ENCODE measurements at places on chromosomes 11 and 22.

DNA sequence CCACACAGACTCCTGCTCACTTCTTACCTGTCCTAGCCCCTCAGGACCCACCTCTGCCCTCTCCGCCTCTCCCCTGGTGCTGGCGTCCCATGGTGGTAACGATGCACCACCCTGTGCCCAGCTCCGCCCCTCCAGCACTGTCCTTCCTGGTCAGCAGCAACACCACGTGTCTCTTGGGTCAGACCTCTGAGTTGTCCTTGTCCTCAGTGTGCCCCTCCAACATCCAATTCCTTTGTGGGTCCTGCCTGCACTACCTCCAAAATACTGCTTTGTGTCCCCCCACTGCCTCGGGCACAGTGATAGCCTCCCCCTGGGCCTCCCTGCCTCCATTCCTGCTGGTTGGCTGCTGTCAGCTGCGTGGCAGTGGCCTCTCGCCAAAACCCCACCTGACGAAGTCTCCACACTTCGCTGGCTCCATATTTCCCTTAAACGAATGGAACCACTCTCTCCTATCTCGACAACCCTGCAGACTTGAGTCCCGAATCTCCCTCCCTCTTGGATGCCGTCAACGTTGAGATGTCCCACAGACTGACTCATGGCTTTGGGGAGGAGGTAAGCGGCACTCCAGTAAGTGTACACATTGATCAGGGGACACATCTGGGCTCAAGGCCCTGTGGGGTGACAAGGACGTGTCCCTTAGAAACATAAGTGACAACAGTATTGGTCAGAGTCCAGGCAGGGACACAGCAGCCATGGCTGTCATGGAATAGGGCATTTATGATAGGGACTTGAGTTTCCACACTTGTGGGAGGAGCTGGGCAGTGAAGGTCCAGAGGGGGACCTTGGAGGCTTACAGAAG is 42.8 kb downstream of the SHISAL1 start:
- no peak for DNase-seq

DNA sequence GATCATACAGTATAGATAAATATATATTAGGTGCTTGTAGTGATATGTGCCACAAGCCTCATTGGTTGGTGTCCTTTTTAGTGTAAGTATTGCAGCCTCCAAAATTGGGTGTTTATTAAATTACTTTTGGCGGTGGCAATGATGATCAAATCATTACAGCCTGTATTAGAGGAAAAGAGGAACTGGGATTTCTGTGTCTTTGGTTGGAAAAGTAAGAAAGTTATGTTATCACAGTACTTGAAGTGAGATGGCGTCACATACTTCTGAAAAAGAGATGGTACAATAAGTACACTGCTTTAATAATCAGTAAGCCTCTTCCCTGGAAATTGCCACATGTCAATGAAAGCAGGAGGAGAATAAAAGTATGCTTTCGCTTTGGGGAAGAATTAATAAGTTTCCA is 523 bp upstream of the MPZL3 start:
- DNase-seq, result no peak

DNA sequence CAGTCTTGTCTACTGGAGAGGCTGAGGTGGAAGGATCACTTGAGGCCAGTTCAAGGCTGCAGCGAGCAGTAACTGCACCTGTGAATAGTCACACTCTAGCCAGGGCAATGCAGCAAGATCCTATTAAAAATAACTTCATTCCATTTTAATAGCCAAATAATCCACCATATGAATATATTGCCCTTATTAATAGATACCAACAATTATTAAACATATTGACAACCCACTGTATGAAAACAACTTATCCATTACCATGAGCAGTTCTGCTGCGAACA is 10.4 kb downstream of the GATD1 start:
- no peak for DNase-seq

GRCh38 chr11:112042161-112042960 is 17.2 kb downstream of the DLAT start:
- DNase-seq, result no peak

DNA sequence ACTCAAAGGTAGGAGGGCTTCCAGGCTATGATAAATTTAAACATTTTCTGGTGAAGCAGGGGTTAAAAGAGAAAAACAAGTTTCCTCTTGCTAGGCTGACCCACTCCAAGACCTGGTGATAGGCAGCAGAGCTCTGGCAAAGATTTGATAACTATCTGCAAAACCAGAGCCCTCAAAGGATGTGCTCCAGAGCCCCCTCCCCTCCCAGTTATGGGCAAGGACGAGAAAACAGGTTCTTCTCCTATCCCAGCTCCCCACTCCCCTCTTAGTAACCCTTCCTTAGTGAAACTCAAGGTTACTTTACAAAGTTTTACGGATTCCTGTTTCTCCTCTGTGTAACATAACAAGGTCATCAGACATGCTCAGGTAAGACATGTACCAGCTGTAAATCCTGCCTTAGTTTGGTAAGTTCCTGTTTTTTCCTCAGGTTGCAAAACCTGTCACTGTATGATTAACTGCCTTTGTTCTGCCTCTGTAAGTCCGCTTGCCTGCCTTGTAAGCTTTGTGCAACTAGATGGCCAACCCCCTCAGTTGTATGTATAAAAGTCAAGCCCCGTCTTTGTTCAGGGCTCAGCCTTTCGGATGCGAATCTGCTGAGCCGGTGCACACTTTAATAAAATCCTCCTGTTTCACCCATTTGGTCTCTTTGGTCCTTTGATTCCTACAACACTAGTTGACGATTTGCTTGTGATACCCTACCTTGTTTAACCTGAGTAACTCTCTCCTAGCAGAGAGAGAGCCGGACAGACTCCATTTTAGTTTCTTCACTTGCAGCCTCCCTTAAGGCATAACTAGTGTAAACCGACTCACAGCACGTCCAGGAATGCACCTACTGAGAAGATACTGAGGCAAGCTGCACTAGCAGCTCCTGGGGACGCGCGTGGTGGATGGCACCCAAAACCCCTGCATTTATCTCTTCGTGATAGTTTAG is 13.9 kb downstream of the APOBEC3H start:
- no peak for DNase-seq

- peak; percentile 60 for DNase-seq
Observed at GRCh38 chr22:38754751-38755154, 1.0 kb downstream of the SUN2 start.

DNA sequence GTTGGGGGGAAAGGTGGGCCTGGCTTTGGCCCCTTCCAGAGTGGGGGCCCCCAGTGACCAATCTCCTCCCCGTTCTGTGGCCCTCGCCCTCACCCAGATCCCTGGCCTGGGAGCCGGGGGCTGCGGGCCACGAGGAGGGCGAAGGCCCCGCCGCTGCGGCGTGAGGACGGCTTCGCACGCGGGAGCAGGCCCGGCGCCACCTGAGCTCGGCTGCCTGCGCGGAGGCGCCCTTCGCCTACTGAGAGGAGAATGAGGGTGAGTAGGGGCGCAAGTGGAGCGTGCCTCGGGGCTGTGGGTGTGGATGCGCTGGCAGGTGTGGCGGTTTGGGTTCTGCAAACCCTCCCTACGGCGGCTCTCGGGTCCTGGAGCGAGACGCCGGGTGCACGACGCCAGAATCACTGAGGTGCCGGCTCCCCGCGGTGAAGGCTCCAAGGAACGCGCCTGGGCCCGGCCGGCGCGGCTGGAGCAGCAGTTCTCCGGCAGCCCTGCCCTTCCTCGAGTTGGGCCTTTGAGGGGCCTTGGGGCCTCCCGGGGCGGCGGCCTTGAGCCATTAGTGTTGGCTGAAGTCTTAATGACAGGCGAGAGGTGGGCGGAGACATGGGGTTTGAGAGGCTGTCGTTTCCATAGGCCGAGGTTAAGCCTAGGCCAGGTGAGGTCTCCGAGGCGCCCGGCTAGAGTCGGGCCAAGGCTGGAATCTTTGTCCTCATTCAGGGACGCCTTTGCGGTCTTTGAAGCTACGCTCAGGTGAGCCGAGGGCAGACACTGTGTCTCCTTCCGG is 65.3 kb downstream of the CTTN start:
- DNase-seq, result no peak

DNA sequence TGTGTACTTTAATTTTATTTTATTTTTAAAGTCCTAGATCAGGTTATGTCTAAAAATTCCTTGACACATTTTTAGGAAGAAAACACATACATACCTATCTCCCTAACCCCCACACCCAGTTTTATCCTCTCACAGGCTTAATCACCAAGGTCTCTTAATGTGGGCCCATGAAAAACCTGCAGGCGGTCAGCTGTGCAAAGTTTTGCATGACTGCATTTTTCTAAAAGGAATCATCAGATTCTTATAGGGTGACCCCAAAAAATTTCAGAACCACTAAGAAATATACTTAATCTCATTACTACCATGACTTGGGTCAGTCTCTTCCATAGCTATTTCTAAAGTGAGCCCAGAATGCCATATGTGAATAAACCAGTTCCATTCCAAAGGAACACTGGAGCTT is 19.8 kb downstream of the SAA1 start:
- DNase-seq, result no peak

- DNase-seq, result peak; percentile 23
Observed at GRCh38 chr11:125070699-125071254, 7.7 kb downstream of the SLC37A2 start.

GRCh38 chr11:4830909-4831308 is 9.8 kb downstream of the OR51F2 start:
- DNase-seq, result no peak

GRCh38 chr11:76321340-76321739 is 59.6 kb downstream of the THAP12 start:
- no peak for DNase-seq

DNA sequence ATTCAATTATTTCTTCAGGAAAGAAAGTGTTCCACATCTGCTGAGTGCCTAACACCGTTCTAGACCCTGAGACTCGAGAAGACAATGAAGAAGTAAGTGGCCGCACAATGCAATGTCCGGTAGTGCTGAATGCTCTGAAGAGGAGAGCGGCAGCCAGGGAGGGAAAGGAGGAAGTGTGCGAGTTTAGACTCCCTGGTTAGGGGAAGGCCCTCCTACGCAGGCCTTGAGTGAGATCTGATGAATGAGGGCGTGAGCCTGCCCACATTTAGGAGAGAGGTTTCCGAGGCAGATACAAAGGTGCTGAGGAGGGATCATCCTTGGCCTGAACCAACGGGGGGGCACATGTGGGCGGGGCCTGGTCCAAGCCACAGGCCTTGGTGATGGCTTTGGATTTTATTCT is 558.6 kb downstream of the NTM start:
- DNase-seq, result no peak

DNA sequence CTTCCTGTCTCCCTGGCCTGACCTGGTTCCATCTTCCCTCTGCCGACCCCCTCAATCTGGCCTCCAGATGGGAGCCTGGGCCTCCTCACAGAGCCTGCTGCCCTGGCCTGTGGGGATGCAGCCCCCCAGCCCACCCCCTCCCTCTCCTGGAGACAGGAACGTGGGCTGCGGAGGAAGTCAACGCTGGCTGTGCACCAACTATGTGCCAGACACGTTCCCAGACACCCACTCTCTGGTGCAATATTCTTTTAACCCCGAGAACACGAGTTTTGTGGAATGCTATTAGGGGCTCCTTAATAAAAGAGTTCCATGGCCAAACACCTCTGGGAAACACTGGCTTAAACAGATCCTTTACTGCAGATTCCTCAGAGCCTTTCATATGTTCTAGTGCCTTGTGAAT is 15.9 kb downstream of the WNT11 start:
- no peak for DNase-seq

- no peak for DNase-seq
Observed at GRCh38 chr11:47940904-47941649, 39.3 kb upstream of the PTPRJ start.

- DNase-seq, result no peak
Observed at GRCh38 chr11:131204765-131205380, 165.5 kb upstream of the NTM start.

- DNase-seq, result no peak
Observed at GRCh38 chr11:112128483-112129121, 35.3 kb downstream of the IL18 start.

DNA sequence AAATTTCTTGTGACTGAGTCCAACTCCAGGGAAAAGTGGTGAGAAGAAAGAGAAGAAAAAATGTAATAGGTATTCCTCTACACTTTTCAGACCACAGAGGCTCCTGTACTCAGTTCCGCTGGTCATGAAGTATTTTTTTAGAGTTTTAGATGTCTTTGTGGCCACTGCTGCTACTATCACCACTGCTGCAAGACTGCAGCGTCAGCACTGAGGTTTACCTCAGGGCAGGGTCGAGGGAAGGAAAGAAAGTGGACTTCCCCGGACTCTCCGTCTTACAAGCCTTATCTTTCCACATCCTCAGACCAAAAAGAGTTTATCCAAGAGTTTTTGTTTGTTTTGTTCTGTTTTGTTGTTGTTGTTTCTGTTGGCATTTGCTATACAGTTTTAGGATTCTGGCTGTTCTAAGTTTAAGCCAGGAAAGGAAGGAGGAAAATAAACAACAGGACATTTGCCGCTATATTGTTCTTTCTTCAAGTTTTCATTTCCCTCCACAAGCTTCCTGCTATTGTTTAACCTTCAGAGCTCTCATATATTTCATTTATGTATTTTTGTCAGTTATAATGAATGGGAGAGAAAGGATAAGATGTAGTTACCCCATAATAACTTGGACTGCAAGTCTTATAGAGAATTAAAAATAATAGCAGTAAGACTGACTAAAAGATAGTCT is 919.3 kb downstream of the NTM start:
- DNase-seq, result no peak

DNA sequence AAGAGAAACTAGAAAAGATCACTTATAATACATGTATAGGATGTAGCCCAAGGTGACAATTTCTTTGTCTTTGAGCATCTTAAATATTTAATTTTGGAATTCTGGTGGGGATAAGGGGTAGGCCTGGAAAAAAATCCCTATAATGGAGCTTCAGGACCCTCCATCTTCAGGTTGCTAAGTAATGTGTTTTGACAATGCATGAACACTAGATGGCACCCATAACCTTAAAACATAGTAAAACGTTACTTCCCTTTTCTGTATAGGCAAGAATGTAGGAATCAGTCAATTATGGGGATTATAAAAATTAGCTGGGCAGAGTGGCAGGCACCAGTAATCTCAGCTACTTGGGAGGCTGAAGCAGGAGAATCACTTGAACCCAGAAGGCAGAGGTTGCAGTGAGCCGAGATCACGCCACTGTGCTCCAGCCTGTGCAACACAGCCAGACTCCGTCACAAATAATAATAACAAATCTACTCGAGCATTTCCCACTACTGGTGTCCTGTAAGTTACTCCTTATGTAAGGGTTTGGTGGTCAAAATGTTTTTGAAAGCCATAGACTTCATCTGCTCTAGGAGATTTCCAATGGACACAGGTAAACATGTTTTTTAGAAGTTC is 541.9 kb upstream of the CCDC90B start:
- peak; percentile 25 for DNase-seq

DNA sequence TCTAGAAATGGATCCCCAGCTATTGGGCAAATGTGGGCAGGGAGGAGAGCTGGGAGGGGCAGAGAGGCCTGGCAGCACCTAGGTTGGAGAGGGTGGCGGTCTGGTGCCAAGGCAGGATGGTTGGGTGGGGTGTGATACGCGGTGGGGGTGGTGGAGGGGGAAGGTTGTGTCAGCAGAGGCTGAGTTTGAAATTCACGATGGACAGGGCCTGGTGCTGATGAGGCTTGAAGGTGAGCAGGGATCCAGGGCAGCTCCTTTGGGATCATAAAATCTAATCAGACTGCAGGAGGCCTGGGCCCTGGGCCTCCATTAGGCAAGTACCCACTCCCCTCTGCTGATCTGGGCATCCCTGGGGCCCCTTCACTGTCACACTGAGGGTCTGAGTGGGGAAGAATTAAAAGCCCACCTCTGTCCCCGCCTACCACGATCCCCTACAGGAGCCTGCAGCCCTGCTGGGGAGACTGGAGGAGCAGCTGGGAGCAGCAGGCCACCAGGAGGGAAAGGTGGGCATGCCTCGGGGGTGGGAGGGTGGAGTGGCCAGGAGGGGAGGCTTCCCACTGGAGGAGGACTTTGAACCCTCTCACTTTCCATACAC is 24.0 kb downstream of the IGLL1 start:
- no peak for DNase-seq

- DNase-seq, result no peak
Observed at GRCh38 chr11:98600786-98601773, 419.7 kb upstream of the CNTN5 start.
